ENCODE measurements at places on chromosomes 4 and X. TPM values are rescaled to one million over a fixed set of nuclear protein-coding genes. Genes with fewer than 3 reads are reported as not detected.

The APOO gene
- 14.6 TPM for total RNA-seq

The HHIP gene
- 69.6 TPM for total RNA-seq

The PRKG2 gene
- 18.9 TPM for total RNA-seq

The PAPSS1 gene
- total RNA-seq, result 73.9 TPM

The COL4A6 gene
- total RNA-seq, result 3.7 TPM

Data from regular cardiac myocyte (primary cell).